CD4-positive, CD25-positive, alpha-beta regulatory T cell (primary cell): ENCODE measurements at places on chromosomes 13 and 19. TPM values are rescaled to one million over a fixed set of nuclear protein-coding genes. Genes with fewer than 3 reads are reported as not detected.
A peak's percentile ranks its signal among the peaks of the same experiment; 100 is the strongest.

DNA sequence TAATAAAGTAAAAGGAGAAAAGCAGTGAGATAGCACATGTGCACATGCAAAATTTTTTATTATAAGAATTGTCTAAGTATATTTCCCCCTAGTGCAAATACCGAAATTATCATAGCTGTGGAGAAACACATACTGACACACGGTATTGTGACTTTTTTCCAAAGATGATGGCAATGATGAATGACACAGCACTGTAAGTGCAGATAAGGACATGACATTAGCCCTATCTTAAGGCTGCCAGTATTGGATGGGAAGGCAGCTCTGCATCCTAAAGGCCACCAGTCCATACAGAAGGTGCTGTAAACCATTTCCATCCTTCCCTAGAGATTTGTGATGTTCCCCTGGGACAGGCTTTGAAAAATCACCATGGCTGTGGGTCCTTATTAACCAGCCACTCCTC is 11.5 kb upstream of the MICU2 start:
- H3K27me3 ChIP-seq, result peaks cover 9% of the 10 kb centered on the region
- no peaks in the 10 kb centered on the region for H3K4me1 ChIP-seq
- H3K4me3 ChIP-seq, result no peak overlapping the region
- no peaks in the 10 kb centered on the region for H3K36me3 ChIP-seq
- H3K27ac ChIP-seq, result no peak overlapping the region

GRCh38 chr19:17803264-17803896 is 8.4 kb downstream of the B3GNT3 start:
- no peak overlapping the region for H3K27ac ChIP-seq
- DNase-seq, result peak; percentile 90
- H3K4me1 ChIP-seq, result peaks cover 19% of the 10 kb centered on the region
- peak overlapping the region; percentile 37 for H3K4me3 ChIP-seq

DNA sequence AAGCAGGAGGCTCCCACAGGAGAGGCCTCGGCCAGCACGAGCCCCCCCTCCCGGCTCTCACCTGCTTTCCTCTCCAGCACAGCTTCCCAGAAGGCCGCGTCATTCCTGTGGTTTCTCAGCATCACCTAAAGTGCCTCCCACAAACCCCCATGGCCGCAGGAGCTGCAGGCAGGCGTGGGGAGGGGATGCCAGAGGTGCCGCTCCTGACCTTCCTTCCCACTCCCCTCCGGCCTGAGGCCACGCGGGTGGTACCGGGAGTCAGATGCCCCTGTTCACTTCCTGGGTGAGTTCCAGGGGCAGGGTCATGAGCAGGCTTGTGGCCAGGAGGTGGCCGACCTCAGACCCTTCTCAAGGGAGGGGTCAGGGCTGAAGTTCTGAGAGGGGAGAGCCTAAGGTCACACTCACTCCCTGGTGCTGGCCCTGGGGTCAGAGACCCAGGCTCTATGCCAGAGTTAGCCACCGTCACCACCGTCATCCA is 14.4 kb upstream of the NPAS1 start:
- no peaks in the 10 kb centered on the region for H3K4me1 ChIP-seq
- H3K27me3 ChIP-seq, result no peaks in the 10 kb centered on the region
- H3K36me3 ChIP-seq, result peaks cover 9% of the 10 kb centered on the region
- H3K4me3 ChIP-seq, result no peak overlapping the region
- no peak for DNase-seq
- H3K27ac ChIP-seq, result no peak overlapping the region

DNA sequence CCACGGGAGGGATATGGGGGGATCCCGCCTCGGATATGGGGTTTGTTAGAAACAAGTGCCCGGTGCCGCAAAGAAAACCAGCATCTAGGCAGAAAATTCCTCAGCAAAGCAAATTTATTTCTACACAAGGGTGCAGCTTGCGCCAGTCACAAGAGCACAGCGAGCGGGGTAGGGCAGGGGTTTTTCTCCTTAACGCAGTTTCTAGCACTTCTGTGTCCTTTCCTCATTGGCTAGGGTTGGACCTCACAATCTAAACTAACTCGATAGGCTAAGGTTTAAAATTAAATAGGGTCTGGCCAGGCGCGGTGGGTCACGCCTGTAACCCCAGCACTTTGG is 595 bp downstream of the ZNF440 start:
- DNase-seq, result no peak
- no peaks in the 10 kb centered on the region for H3K27me3 ChIP-seq
- H3K27ac ChIP-seq, result no peak overlapping the region
- H3K4me3 ChIP-seq, result peak overlapping the region; percentile 65

GRCh38 chr13:42364613-42365000 is 92.7 kb downstream of the AKAP11 start:
- H3K4me1 ChIP-seq, result peaks cover 12% of the 10 kb centered on the region
- no peaks in the 10 kb centered on the region for H3K36me3 ChIP-seq
- H3K4me3 ChIP-seq, result no peak overlapping the region
- DNase-seq, result no peak
- no peak overlapping the region for H3K27ac ChIP-seq
- no peaks in the 10 kb centered on the region for H3K27me3 ChIP-seq

- H3K4me1 ChIP-seq, result no peaks in the 10 kb centered on the region
- H3K27ac ChIP-seq, result no peak overlapping the region
- no peaks in the 10 kb centered on the region for H3K36me3 ChIP-seq
- H3K4me3 ChIP-seq, result no peak overlapping the region
- no peaks in the 10 kb centered on the region for H3K27me3 ChIP-seq
Observed at GRCh38 chr13:53214433-53214832, 185.8 kb downstream of the OLFM4 start.

GRCh38 chr19:38211151-38211591 is 12.9 kb downstream of the DPF1 start:
- no peak for DNase-seq
- no peaks in the 10 kb centered on the region for H3K36me3 ChIP-seq
- no peak overlapping the region for H3K4me3 ChIP-seq
- H3K27me3 ChIP-seq, result no peaks in the 10 kb centered on the region
- H3K4me1 ChIP-seq, result peaks cover 21% of the 10 kb centered on the region

DNA sequence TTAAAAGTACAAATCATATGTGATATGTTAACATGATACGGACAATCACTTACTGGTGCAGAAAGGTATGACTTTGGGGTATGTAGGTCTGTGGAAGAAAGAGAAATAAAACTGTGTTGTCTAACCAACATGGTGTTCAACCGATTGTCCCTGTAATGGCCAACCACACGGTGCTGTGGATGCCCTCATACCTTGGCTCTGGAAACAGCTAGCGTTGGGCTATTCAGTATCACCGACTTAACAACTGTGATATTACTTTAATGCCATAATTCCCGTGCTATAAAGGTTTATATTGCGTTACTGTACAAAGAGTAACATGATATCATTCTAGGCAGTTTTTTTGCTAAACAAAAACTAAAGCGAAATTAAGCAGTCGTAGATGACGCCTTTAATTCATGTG is 448.3 kb downstream of the EFNB2 start:
- no peak overlapping the region for H3K4me3 ChIP-seq
- H3K4me1 ChIP-seq, result no peaks in the 10 kb centered on the region
- no peaks in the 10 kb centered on the region for H3K36me3 ChIP-seq
- H3K27me3 ChIP-seq, result no peaks in the 10 kb centered on the region

DNA sequence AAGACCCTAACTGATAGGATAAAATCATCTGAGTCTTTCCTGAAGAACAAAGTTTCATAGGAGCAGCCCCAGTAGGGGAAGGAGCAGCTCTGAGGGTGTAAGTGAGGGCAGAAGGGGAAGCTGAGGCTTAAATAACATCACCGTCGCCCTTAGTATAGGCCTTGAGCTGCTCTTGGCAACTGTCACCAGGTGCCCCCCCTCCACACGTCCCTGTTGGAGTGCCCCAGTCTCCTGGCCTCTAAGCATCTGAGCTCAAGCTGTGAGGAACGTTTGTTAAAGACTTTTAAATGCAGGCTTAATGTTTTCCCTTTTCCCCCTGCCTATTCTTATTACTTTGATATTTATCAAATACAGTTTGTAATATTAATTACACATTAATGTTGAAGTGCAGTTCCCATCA is 170.6 kb downstream of the ZIC5 start:
- no peak overlapping the region for H3K4me3 ChIP-seq
- DNase-seq, result no peak
- no peaks in the 10 kb centered on the region for H3K27me3 ChIP-seq
- H3K4me1 ChIP-seq, result no peaks in the 10 kb centered on the region
- H3K27ac ChIP-seq, result no peak overlapping the region

DNA sequence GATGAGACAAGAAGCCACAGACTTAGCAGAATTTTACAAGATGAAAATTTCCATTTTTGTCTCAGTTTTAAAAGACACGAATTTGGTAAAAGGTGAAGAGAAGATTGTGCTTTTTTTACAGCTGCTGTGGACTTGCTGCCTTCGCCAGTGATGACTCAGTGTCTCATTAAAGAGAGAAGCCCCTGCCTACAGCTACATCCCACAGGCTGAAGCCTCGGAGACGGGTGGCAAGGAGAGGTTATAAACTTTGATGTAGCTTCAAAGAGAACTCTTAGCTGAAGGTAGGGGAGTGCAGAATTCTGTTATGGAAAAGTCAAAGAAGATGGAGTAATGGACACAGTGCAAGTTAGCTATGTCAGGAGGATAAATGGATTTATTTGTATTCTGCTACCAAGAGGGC is 683.4 kb upstream of the ARGLU1 start:
- no peaks in the 10 kb centered on the region for H3K27me3 ChIP-seq
- DNase-seq, result no peak
- no peaks in the 10 kb centered on the region for H3K36me3 ChIP-seq

Gene ZNF534
- not detected for total RNA-seq

Gene ACER1
- 0.54 TPM for total RNA-seq

Gene LRCH1
- total RNA-seq, result 23.5 TPM

Gene CYP2A6
- total RNA-seq, result not detected
